ENCODE measurements at places on chromosomes 4 and X.

- DNase-seq: no peak
Measured at GRCh38 chrX:105502336-105502735, 281.8 kb upstream of the TEX13A start.

GRCh38 chrX:18574591-18574990 is 97.3 kb downstream of the RS1 start:
- no peak for DNase-seq

DNA sequence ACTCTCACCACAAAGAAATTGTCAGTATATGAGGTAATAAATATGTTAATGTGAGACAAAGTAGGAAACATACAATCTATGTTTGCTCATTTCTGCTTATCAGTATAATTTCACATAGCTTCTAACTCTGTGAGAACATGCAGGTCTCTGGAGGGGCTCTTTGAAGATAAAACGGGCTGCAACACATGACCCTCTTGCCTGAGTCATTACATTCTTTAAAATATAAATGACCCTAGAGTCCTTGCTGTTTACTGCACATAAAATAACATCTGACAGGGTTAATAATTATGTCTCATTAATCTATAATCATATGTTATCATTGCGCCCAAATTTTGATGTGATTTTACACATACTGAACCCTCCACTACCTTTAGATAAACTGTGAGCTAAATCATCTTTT is 681.5 kb downstream of the ARAP2 start:
- no peak for DNase-seq

DNA sequence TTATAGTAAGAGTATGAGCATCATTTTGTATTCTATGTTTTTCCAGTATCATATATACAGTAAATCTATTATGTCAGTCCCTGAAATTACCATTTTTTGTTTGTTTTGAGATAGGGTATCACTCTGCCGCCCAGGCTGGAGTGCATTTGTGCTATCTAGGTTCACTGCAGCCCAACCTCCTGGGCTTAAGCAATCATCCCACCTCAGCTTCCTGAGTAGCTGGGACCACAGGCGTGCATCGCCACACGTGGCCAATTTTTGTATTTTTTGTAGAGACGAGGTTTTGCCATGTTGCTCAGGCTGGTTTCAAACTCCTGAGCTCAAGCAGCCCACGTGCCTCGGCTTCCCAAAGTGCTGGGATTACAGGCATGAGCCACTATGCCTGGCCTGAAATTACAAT is 85.6 kb downstream of the ZNF330 start:
- no peak for DNase-seq

All from activated naive CD4-positive, alpha-beta T cell treated with Interleukin-2 at 50 U/mL for 16 hours (primary cell).